CD8-positive, alpha-beta memory T cell (primary cell): ENCODE measurements at places on chromosomes 4 and X.

- DNase-seq, result no peak
- no peaks in the 10 kb centered on the region for H3K27me3 ChIP-seq
- H3K27ac ChIP-seq, result no peak overlapping the region
- H3K36me3 ChIP-seq, result no peaks in the 10 kb centered on the region
- H3K4me3 ChIP-seq, result no peak overlapping the region
These were observed 498.0 kb downstream of the STPG2 start for GRCh38 chr4:97645071-97645821.

DNA sequence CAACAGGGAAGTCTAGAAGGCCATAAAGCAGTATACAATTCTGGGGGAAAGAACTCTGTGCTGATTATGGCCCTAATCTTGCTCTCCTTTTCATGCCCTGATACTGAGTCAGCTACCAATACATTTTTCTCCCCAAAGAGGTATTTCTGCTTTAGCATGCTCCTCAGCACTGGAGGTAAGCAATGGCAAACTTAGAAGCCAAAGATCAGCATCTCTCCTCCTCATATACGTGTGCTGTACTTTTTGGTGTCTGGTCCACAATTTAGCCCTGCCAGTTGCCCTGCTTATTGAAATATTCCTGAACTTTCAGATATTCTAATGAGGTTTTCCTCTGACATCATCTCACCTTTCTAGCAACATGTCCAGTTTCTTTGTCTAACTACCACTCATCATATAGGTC is 226.2 kb downstream of the FSTL5 start:
- H3K36me3 ChIP-seq, result no peaks in the 10 kb centered on the region
- DNase-seq, result no peak
- no peaks in the 10 kb centered on the region for H3K27me3 ChIP-seq
- H3K4me3 ChIP-seq, result no peak overlapping the region
- H3K4me1 ChIP-seq, result no peaks in the 10 kb centered on the region

GRCh38 chr4:90515191-90515590 is 388.0 kb downstream of the CCSER1 start:
- no peak overlapping the region for H3K27ac ChIP-seq
- no peaks in the 10 kb centered on the region for H3K36me3 ChIP-seq
- no peak for DNase-seq
- H3K4me1 ChIP-seq, result no peaks in the 10 kb centered on the region
- no peak overlapping the region for H3K4me3 ChIP-seq

GRCh38 chr4:132565542-132565941 is 583.6 kb upstream of the PCDH10 start:
- no peaks in the 10 kb centered on the region for H3K4me1 ChIP-seq
- no peak for DNase-seq
- H3K27ac ChIP-seq, result no peak overlapping the region
- H3K27me3 ChIP-seq, result no peaks in the 10 kb centered on the region
- no peaks in the 10 kb centered on the region for H3K36me3 ChIP-seq

GRCh38 chr4:6938237-6938636 is 28.6 kb downstream of the TBC1D14 start:
- H3K27me3 ChIP-seq, result no peaks in the 10 kb centered on the region
- peaks cover 46% of the 10 kb centered on the region for H3K4me1 ChIP-seq
- H3K36me3 ChIP-seq, result no peaks in the 10 kb centered on the region

DNA sequence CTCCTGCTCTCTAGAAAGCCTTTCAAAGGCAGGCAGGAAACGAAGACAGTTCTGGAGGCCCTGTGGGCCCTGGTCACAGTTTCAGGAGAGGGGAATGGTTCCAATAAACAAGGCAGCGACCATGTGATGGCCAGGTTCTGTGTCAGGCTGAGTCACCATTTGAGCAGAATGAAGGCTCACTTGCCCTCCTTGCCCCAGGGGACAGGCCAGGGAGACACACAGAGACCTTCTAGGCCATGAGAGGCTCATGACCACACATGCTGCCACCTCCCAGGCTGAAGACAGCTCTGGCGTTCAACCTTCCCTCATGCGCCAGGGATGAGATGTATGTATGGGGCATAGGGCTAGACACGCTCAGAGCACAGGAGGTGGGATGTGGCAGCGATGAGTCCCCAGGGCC is 22.9 kb upstream of the TRIM2 start:
- no peaks in the 10 kb centered on the region for H3K4me1 ChIP-seq
- no peaks in the 10 kb centered on the region for H3K36me3 ChIP-seq
- no peak overlapping the region for H3K27ac ChIP-seq
- no peak overlapping the region for H3K4me3 ChIP-seq
